AG09319 (cell line): ENCODE measurements at places on chromosomes 5 and 9.

DNA sequence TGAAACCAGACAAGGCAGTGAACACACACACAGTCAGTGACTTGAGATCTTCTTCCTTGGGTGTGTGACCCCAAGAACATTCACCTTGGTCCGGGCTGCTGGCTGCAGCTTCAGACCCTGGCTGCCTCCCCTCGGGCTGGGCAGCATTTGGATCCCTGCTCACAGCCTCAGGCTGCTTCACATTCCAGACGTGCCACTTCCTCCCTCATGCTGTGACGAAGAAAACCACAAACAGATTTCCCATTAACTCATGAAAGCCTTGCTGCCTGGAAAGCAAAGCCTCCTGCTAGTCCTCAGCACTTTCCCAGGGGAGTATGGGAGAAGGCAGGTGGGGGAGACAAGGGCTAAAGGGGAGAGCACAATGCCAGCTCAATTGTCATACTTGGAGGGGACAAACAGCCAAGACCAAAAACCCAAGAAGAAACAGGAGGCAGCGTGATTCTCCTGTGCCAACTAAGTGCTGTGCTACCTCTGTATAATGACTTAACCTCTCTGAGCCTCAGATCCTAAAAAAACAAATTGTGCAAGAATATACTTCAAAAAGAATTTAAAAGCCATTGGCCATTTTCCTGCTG, 594.6 kb upstream of the BRINP1 start:
- peak; percentile 91 for DNase-seq

- DNase-seq, result no peak
These were observed 541.7 kb downstream of the EFNA5 start for GRCh38 chr5:107129051-107129450.

- no peak for DNase-seq
These were observed 131.2 kb downstream of the RGS3 start for GRCh38 chr9:113594484-113595299.

DNA sequence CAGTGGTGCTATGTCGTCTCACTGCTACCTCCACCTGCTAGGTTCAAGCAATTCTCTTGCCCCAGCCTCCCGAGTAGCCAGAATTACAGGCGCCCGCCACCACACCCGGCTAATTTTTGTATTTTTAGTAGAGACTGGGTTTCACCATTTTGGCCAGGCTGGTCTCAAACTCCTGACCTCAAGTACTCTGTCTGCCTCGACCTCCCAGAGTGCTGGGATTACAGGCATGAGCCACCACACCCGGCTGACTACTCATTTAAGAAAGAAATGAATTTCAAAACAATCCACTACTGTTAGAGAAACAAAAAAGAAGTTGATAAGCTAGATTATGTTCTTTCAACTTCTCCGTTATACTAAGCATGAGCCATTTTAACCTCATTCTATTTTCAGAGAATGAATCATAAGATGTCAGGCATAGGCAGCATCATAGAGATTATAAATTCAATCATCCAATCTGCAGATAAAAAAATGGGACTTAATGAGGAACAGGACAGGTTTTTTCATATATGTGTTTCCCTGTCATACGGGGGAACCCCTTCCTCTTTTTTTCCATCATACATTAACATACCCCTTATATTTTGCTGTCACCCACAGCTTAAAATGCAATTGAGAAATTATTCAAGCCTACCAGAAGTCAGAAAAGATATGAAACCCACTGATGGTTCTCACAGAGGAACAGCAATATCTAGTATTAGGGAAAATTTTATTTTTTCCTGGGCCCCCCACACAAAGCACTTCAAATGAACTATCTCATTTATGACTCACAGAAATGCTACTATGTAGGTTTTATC, 26.5 kb upstream of the ADRB2 start:
- DNase-seq, result no peak

GRCh38 chr5:86546044-86546443, 71.7 kb upstream of the COX7C start:
- DNase-seq, result no peak

- no peak for DNase-seq
These were observed 17.1 kb downstream of the BRD3 start for GRCh38 chr9:134050726-134051125.

GRCh38 chr5:62731022-62731421, 152.4 kb downstream of the LRRC70 start:
- DNase-seq, result no peak

GRCh38 chr5:27854243-27854852, 816.0 kb upstream of the CDH9 start:
- DNase-seq, result no peak

GRCh38 chr5:124859027-124859426, 112.6 kb upstream of the ZNF608 start:
- no peak for DNase-seq

DNA sequence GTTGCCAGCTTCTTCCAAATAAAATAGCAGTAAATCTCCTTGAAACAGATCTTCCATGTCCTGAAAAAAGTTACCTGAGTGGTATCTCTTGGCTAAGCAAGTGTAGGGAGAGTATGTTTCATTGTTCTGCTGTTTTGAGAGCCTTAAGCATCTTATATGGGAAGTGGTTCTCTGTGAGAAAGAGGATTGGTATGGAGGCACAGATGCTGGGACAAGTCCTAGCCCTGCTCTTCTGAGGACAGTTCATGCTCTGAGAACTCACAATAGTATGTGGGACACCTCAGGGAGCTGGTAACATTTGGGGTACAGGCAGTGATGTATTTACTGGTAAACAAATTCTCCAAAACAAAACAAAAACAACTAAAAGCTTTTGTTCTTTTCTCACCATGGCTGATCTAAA, 2.0 kb downstream of the PPP3R2 start:
- no peak for DNase-seq

DNA sequence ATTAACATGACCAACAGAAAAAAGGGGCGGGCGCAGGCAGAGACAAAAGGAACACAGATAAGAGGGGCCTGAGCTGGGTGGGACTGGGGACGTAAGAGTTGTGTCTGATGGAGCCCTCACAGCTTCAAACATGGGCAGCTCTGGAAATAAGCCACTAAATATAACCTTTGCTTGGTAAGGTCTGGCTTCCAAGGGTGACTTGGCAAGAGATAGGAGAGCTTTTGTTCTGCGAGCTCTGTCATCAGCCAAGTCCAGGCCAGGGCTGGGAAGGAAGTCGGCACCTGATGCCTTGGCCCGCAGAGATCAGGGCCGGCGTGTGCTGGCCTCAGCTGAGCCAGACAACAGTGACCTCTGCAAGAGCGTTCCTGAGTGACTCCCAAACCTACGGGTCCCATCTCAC, 11.8 kb downstream of the TRUB2 start:
- no peak for DNase-seq

DNA sequence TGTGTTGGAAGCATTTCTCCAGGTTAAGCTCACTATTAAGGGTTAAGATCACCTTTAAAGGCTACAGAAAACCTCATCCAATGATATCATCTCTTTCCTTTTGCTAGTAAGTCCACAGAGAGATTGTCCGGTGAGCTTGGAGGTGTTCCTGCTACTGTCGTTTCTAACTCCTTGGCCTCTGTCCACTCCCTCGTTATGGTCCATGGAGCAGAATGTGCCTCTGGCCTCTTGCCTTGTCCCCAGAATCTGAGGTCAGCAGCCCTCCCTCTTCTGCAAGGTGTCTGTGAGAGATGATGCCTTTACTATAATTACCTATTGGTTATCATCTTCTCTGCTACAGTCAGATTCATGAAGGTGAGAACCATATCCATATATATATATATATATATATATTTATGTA, 15.0 kb downstream of the ORM2 start:
- no peak for DNase-seq

GRCh38 chr5:41788941-41789368, 81.3 kb downstream of the OXCT1 start:
- peak; percentile 24 for DNase-seq

GRCh38 chr5:15827741-15828140, 327.8 kb downstream of the FBXL7 start:
- DNase-seq, result no peak

GRCh38 chr5:77867914-77868313, 91.8 kb upstream of the TBCA start:
- no peak for DNase-seq

GRCh38 chr5:68141494-68141893, 74.1 kb upstream of the PIK3R1 start:
- DNase-seq, result peak; percentile 31

- DNase-seq, result peak; percentile 47
These were observed 21.8 kb upstream of the PPP2CA start for GRCh38 chr5:134247428-134248224.

- DNase-seq, result no peak
These were observed 163.8 kb downstream of the TSSK1B start for GRCh38 chr5:113271015-113271414.

DNA sequence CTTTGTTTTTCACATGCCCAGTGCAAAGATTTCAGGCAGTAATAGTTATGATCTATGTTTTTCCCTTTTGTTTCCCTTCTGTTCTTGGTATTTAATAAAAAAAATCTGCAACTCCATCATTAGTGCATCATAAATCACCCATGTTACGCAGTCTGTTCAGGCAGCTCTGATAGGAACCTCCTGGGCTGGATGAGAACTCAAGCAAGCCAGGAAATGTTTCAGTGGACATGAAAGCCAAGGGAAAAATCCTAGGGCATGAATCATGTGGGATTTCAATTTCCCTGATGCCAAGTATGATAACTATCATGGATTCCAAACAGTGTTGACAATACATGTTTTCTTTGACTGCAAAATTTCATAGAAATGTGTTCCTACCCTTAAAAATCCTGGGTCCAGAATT, 119.7 kb upstream of the TARS1 start:
- DNase-seq, result peak; percentile 96

GRCh38 chr5:168104811-168105481, 186.5 kb upstream of the WWC1 start:
- no peak for DNase-seq

GRCh38 chr9:34179213-34180136, 632 bp downstream of the UBAP1 start:
- DNase-seq, result peak; percentile 37

DNA sequence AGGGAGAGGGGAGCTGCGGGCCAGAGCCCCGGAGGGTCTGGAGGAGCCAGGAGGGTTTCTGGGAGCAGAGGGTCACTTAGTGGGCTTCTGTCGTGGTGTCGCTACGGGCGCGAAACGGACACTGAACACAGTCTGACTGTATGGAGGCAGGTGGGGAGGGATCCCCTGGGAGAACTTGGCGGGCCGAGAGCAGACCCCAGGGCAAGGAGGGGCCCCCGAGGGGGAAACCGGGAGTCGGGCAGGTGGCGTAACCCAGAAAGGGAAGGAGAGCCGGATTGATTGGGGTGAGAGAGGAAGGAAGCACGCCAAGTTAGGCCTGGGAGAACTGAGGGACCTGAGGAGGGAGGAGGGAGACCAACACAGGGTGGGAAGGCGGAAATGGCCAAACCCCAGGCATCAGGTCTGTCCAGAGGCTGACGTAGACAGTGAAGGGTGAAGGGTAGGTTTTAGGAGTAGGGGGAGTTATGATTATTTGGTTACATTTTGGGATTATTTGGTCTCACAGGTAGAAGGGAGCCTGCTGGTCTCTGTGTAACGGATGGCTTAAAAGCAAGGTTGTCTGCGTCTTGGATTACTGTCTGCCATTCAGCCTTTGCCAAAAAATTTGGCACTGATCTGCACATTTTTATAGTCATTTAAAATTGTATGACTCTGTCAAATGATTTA, 3.3 kb upstream of the MSMP start:
- no peak for DNase-seq

- no peak for DNase-seq
These were observed 2.8 kb downstream of the MCCC2 start for GRCh38 chr5:71589903-71590302.

DNA sequence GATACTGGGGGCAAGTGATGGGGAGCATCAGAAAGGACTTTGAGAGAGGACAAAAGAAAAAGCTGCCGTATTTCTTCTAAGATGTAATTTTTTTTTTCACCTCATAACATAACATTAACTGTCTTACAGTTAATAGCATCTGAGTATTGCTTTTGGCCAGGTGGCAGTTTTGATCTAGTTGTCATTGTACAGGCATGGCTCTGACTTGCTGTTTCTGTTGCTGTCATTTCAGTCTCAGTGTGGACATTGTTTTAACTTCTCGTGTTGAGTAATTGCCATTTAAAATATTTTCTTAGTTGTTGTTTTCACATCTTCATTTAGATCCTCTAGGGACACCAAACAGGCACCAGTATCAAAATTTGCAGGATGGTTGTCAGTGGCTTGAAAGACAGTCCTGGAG, 12.4 kb downstream of the SMAD5 start:
- DNase-seq, result no peak

DNA sequence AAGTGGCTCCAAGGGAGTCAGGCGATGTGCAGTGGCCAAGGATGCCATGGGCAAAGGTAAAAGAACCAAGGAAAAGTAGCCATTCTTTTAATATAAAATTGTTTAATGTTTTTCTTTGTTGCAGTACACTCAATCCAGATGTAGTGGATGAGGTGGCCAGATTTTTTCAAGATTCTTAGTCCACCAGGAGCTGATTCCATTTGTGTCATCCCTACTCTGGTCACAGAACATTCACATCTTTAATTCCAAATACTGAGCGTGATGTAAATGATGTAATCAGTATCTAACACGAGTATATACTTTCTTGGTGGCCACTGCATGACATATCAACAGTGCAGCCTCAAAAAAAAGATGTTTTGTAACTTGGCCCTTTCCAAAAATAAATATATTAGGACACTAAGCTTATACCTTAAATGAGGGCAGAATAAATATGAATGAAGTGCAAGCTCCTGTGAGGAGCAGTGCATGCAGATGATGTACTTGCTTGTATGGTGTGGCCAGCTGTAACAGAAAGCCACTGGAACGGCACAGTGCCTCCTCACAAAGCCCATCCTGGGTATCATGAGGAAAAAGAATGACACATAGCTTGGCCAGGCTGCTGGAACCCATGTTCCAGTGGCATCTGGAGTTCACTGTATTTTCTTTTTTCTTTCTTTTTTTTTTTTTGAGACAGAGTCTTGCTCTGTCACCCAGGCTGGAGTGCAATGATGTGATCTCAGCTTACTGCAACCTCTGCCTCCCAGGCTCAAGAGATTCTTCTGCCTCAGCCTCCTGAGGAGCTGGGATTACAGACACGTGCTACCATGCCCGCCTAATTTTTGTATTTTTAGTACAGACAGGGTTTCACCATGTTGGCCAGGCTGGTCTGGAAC, 6.5 kb upstream of the SPATA24 start:
- no peak for DNase-seq

DNA sequence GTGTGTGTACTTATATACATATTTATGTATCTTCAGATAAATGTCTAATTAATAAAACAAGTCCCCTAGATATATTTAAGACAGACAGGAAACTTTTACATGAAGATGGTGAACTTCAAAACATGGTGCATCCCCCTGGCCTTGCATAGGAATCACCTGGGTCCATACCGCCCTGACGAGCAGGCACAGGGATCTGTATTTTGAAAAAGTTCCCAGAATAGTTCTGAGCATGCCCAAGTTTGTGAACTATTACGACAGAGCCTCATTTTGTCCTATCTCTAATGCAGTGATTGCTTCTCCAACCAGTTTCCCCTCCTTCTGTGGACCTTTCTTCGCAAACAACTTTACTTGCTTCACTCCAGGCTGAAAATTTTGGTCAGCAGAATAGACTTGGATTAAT, 98.1 kb downstream of the APBA1 start:
- DNase-seq, result no peak

- DNase-seq, result no peak
These were observed 136.5 kb downstream of the PBX3 start for GRCh38 chr9:125883565-125884217.
